ENCODE measurements at places on chromosomes 5 and 9.

DNA sequence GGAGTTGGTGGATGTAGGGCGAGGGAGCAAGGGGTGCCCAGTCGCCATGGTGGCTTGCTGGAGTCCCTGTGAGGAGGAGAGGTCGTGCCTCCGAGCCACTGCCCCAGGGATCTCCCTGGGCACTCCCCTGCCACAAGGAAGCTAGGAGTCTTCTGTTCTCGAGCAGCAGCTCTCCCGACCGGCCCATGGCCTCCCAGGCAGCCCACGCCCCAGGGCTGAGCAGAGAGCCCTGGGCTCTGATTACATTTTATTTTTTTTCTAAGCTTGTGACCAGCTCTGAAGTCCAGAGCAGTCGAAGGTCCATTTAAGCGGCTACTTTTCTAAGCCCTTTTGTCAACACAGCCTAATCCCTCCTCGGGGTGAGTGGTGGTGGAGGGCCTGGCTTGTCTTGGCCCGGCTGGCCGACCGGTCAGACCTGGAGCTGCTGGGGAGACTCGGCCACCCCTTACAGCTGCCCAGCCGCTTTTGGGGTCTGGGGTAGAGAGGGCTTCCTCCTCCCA, 2.1 kb downstream of the RXRA start:
- DNase-seq: no peak

- DNase-seq: no peak
Observed at GRCh38 chr9:99253772-99254431, 31.8 kb downstream of the SEC61B start.

DNA sequence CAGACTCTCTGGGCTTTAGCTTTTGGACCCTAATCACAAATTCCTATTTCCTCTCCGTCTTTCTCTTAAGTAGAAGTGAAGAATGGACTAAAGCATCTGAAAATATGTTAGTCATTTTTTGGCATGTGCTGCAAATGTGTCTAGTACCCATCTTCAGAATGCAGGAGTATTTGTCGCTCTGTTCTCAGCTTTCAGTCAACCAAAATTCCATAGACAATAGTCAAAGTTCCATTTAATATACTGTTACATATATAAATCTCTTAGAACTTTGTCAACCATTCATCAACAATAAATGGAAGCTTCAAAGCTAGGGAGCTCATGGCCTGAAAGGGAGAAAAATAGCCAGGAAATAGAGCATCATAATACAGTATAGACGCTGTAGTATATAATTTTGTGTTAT, 509.4 kb downstream of the BNC2 start:
- peak; percentile 30 for DNase-seq

DNA sequence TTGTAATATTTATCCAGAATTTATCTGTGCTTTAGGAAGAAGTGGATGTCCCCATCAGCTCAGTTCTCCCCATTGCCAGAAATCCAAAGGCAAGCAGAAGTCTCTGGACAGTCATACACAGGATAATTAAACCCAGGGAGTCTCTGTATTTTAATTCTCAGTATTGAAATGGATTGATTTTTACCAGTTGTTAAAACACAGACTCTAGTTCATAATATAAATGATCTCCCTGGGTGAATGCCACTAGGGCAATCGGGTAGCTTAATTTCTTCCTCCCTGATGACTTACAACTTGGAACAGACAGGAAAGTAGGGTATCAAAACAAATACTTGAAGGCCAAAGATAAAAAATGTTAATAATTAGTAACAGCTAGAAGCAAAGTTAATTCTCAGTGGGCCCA, 66.5 kb upstream of the DAP start:
- DNase-seq: no peak

GRCh38 chr9:115043632-115044031, 74.3 kb downstream of the TNC start:
- DNase-seq: no peak

DNA sequence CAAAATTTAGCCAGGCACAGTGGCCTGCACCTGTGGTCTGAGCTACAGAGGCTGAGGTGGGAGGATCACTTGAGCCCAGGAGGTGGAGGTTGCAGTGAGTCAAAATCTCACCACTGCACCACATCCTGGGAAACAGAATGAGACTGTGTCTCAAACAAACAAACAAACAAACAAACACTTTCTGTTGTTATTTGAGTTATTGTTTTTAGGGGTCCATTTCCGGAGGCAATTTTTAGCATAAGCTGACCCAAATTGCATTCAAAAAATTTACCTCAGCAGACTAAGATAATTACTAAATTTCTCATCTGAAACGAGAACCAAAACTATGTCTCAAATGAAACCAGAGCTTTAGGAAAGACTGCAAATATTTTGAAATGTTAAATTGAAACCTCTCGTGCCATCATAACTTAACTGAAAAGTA, 1485.1 kb downstream of the EFNA5 start:
- DNase-seq: no peak
